GM12864 (cell line): ENCODE measurements at places on chromosomes 1 and 21.

- no peak for DNase-seq
Measured at GRCh38 chr1:27395441-27396195, 3.2 kb downstream of the GPR3 start.

- DNase-seq, result no peak
Measured at GRCh38 chr1:176790786-176791185, 327.8 kb downstream of the PAPPA2 start.

DNA sequence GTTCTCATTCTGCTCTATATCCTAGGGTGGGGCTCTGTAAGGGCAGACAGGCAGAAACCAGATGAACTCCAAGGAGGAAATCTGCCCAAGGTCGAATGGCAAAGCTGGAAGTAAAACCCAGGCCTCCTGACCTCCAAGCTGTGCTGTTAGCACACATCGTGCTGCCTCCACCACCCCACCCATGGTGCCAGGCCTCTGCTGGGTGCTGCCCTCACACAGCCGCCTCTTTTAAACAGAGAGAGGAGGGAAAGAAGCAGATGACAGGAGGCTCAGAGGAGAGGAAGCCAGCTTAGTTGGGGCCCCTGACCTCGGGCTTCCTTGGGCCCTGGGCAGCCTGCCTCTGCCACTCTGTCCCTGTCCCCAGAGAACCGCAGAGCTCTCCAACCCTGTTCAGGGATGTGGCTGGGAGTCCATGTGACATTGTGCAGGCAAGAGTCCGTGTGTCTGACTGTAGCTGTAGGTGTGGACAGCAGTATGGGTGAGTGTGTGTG is 1.1 kb downstream of the SYNC start:
- DNase-seq, result no peak

DNA sequence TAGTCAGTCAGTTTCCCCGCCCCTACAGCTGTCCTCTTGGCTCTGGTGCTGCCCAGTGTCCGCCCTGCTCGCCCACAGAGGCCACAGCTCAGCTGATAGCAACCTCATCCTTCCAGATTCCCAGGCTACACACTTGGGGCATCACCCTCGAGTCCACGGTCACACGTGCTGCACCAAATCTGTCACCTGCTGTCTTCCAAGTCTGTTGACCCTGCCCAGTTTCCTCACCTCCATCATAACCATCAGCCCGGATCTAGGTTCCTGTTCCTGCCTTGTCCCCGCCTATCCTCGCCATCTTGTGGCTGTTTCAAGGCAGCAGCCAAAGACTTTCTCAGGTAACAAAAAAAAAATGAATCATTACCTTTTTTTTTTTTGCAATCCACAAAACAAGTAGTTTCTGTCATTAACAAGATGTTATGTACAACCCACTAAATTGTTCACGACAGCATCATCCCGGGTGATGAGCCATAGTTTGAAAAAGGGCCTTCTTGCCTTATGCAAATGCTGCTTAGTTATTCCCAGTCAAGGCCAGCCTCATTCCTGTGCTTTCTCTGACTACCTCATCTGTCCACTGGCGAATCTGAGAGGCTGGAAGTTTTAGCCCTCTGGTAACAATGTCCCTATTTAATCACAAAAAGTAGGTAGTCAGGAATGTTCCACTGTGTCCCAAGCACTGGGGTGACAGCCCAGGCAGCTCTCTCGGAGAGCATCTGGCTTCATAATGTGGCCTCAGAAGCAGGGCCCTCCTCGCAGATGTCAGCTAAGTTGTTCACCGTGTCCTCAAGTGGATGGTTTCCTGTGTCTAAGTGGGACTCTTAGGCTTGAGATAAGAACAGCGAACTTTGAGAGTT is 4.9 kb upstream of the MIIP start:
- no peak for DNase-seq

GRCh38 chr1:17207966-17208418 is 3.1 kb downstream of the PADI1 start:
- DNase-seq, result peak; percentile 24
